ENCODE measurements at places on chromosomes 3 and 15. TPM values are rescaled to one million over a fixed set of nuclear protein-coding genes. Genes with fewer than 3 reads are reported as not detected.

DNA sequence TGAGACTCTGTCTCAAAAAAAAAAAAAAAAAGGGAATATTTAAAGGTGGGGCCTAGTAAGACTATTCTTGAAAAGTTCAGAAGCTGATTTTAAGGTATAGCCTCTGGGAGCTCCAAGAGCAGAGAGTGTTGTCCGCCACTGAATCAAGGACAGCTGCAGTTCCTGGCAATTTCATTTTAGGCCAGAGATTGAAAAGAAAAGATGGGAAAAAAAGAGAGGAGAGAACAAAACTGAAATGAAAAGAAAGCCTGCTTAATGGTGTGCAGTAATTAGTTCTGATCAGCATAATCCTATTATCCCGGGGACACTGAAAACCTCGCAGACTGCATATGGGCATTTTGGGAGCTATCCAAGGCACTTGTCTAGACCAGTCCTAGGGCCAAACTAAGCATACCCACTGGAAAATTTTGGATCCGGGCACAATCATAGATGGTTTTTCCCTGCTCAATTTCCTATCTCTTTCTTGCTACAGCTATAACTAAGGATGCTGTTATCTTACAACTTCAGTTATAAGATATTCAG, 43.2 kb downstream of the EHHADH start:
- no peak for DNase-seq

- DNase-seq, result no peak
Measured at GRCh38 chr15:89947385-89947784, 34.6 kb upstream of the ARPIN start.

DNA sequence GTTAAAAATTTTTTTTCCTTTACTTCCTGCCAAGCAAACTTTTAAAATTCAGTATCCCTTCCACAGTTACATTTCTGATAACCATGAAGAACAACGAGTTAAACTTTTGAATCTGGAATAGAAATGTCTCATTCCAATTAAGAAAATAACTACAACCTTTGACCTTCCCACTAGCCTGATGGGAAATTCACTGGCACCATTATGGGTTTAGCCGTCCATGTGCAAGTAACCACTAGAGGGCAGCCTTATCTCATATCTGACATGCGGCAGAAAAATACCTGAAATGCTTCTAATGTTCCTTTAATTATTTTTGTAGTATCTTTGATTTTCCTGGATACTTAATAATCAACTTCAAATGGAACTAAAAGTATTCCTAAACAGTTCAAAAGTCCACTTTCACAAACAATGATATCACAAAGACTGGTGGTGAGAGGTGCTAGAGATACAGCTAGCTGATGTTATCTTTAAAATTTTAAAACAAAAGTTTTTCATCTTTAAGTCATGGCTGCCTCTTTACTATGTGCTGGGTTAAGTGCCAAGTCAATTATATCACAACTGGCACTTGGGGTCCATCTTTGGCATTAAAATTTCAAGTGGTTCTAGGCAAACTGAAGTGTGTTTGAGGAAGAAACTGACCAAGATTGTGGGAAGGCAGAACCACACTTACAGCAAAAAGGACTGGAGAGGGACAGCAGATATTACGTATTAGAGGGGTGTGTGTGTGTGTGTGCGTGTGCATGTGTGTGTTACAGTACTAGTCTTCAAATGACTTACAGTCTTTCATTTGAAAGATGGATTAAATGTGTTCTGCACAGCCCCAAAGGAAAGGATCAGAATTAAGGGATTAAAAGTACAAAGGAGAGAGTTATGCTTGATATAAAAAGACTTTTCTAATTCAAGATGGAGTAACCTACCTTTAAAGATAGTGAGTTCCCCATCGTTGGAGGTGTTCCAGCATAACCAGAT, 107.1 kb upstream of the ICE2 start:
- no peak for DNase-seq

DNA sequence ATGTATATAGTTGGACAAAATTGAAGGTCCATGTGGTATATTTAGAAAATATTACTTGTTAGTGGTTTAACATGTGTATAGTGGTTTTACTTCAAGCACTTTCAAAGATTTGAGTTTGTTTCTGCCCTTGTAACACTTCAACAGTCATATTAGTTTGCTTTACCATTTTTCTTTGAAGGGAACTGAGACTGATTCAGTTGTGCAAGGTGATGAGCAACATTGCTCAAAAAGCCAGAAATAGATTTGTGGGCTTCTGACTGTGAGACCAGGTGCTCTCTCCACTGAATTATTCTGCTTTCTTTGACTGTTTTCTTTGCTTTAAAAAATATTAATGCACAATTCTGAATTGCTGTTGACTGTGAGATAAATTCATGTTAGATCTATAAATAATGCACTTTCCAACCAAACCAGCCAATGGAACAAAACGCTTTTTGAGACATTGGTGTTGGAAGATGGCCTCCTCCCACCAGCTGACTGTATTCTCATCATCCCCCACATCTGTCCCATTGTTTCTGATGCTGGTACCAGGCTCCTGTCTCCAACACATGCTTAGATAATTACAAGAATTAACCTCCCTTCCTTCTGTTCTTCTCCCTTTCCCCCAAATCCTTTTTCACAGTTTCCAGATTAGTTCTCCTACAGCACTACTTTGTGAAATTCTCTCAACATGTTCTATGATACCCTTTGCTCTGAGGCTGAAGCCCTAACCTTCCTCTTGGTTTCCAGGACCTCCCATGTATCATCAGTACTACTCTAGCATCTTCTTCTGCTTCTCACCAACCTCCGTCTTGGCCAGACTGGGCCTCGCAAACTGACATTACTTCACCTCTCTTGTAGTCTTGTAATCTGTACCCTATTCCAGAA, 27.9 kb downstream of the PLCL2 start:
- DNase-seq, result no peak

DNA sequence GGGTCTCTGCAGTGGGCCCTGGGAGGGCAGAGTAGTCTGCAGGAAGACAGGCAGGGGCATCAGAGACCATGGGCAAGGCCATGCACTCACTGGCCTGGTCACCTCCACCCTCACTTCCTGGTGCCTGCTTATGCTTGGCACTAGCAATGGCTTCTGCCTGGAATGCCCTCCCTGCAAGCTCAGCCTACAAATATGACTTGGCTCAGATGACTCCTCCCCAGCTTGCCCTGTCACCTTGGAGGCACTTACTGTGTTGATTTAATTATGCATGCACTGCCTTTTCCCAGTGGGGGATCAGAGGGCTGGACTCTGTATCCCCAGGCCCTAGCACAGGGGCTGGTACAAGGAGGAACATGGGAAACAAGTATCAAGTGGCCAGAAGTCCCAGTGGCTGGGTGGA, 7.8 kb downstream of the C3orf18 start:
- no peak for DNase-seq

The SI gene
- total RNA-seq, result not detected

The ECE2 gene
- not detected for total RNA-seq

The TMEM212 gene
- not detected for total RNA-seq

The PLCL2 gene
- total RNA-seq, result 1.7 TPM

The PRRT3 gene
- total RNA-seq, result 1.9 TPM
